Activated T-helper 1 cell treated with anti-CD3 and anti-CD28 coated beads, Interleukin-12 subunit alpha, Interleukin-12 subunit beta, Interleukin-2, Interleukin-4 antibody, amounts not matched to agents 30 ng/mL and 10 ng/mL and 1 ng/mL, durations not matched to agents 14 hours and 24 hours and 36 hours (primary cell): ENCODE measurements at places on chromosomes 7 and 10. TPM values are rescaled to one million over a fixed set of nuclear protein-coding genes. Genes with fewer than 3 reads are reported as not detected.

DNA sequence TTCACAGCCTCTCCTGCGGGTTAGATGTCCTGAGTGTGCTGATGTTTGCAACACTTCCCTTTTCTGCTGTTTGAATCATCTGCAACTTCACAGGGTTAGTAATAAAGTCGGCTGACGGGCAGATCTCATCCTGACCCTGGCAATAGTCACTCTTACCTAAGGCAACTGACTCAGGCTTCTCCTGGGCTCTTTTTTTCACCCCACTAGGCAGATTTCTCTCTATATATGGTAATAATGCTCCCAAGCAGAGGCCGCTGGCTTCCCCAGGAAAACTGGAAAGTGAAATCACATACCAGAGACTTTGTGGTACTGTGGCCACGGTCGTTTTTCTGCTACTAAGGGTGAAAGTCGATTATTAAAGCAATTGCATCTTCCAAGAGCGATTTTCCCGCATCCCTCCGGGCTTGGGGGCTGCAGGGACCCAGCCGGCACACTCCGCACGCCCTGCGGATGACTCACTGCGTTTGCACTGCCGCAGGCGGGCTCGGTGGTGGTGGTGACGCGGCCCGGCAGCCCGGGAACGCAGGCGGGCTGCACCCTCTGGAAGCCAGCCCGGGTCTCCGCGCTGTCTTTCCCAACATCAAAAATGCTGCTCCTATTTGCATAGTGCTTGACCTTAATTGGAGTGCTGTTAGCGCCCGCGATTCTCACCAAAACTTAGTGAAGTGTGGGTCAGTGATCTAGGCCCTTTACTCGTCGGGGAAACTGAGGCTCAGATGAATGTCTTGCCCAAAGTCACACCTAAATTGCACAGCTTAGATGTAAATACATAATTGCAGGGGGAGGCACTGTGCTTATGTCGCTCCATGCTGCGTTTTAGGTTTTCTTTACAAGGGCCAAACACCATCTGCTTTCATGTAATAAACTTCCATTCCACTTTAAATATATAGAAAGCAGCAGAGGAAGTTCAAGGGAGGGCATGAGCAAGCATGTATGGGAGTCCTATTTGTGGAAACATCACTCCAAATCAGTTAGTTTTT lies 47.6 kb upstream of the ITGB1 start:
- H3K27ac ChIP-seq, result no peak overlapping the region
- peaks cover 15% of the 10 kb centered on the region for H3K27me3 ChIP-seq
- peaks cover 24% of the 10 kb centered on the region for H3K4me1 ChIP-seq
- no peak for DNase-seq
- H3K4me3 ChIP-seq, result peak overlapping the region; percentile 32

DNA sequence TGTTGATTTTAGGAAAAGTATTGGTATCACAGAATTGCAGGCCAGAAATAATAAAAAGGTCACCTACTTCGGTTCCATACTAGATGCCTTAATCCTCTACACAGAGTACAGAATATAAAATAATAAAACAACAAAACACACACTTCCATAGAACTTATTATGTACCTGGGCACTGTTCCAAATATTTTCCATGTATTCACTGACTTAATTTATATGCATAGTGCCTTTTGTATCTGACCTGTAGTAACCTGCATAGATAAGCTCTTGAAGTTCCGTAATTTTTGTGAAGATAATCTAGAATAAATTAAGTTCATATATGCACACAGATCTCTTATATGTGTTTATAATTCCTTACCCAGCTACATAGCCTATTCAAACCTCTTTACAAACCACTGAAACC lies 78.3 kb downstream of the RAPGEF5 start:
- DNase-seq, result no peak
- H3K36me3 ChIP-seq, result no peaks in the 10 kb centered on the region
- H3K4me1 ChIP-seq, result no peaks in the 10 kb centered on the region
- no peak overlapping the region for H3K4me3 ChIP-seq
- H3K27me3 ChIP-seq, result peaks cover 6% of the 10 kb centered on the region

- peaks cover 8% of the 10 kb centered on the region for H3K27me3 ChIP-seq
- H3K4me3 ChIP-seq, result no peak overlapping the region
- no peaks in the 10 kb centered on the region for H3K4me1 ChIP-seq
- no peaks in the 10 kb centered on the region for H3K36me3 ChIP-seq
- DNase-seq, result no peak
- no peak overlapping the region for H3K27ac ChIP-seq
Measured at GRCh38 chr10:72953687-72954086, 919 bp downstream of the PLA2G12B start.

The VWDE gene
- 1.6 and 1.7 TPM in 2 replicates for total RNA-seq

The MMD2 gene
- total RNA-seq, result not detected in 2 replicates

DNA sequence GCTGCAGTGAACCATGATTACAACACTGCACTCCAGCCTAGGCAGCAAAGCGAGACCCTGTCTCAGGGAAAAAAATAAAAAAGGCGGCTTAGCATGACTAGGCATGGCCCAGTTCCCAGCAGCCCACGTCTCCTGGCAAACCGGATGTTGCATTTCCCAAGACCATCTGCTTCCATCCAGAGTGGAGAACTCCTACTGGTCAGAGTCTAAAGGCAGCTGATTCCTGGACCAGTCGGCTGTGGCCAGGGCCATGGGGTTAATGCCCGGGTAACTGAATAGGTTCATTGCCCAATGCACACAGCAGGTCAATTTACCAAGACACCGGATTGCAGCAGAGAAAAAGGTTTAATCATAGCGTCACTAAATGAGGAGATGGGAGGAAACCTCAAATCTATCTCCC lies 133.1 kb downstream of the MYL10 start:
- DNase-seq, result no peak
- H3K27ac ChIP-seq, result no peak overlapping the region
- H3K36me3 ChIP-seq, result no peaks in the 10 kb centered on the region
- H3K4me3 ChIP-seq, result no peak overlapping the region
- H3K4me1 ChIP-seq, result no peaks in the 10 kb centered on the region

GRCh38 chr10:69734797-69735468 lies 66.8 kb upstream of the COL13A1 start:
- H3K27me3 ChIP-seq, result peaks cover 11% of the 10 kb centered on the region
- H3K27ac ChIP-seq, result peak overlapping the region; percentile 29
- no peaks in the 10 kb centered on the region for H3K36me3 ChIP-seq
- no peak for DNase-seq
- peaks cover 11% of the 10 kb centered on the region for H3K4me1 ChIP-seq
- no peak overlapping the region for H3K4me3 ChIP-seq

DNA sequence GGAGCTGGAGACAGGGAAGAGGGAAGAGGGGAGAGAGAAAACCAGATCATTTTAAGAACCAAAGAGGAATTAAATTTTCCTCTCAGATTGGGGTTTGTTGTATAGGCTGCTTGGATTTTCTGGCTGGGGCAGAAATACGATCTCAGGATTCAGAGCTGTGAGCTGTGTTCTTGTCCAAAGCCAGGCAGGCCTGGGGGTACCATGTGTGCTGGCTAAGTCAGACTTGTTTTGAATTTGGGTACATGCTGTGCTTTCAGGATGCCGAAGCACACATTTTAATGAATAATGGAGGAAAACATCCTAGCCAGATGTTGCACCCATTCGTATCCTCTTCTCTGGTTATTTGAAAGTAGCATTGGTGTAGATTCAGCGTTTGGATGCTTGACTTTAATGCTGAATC lies 170.3 kb upstream of the PODXL start:
- no peaks in the 10 kb centered on the region for H3K4me1 ChIP-seq
- no peak for DNase-seq
- peaks cover 4% of the 10 kb centered on the region for H3K27me3 ChIP-seq
- H3K4me3 ChIP-seq, result no peak overlapping the region
- H3K36me3 ChIP-seq, result no peaks in the 10 kb centered on the region

GRCh38 chr10:71840177-71840957 lies 10.7 kb downstream of the PSAP start:
- peaks cover 56% of the 10 kb centered on the region for H3K4me1 ChIP-seq
- peak overlapping the region; percentile 14 for H3K27ac ChIP-seq
- H3K4me3 ChIP-seq, result no peak overlapping the region

- H3K27me3 ChIP-seq, result no peaks in the 10 kb centered on the region
- H3K4me3 ChIP-seq, result no peak overlapping the region
- DNase-seq, result no peak
- H3K4me1 ChIP-seq, result peaks cover 7% of the 10 kb centered on the region
- H3K27ac ChIP-seq, result no peak overlapping the region
Measured at GRCh38 chr10:63603709-63604445, 82.7 kb downstream of the REEP3 start.

- H3K36me3 ChIP-seq, result no peaks in the 10 kb centered on the region
- H3K27me3 ChIP-seq, result no peaks in the 10 kb centered on the region
- no peak overlapping the region for H3K4me3 ChIP-seq
- DNase-seq, result no peak
Measured at GRCh38 chr10:86863484-86863842, 94.0 kb downstream of the MMRN2 start.

DNA sequence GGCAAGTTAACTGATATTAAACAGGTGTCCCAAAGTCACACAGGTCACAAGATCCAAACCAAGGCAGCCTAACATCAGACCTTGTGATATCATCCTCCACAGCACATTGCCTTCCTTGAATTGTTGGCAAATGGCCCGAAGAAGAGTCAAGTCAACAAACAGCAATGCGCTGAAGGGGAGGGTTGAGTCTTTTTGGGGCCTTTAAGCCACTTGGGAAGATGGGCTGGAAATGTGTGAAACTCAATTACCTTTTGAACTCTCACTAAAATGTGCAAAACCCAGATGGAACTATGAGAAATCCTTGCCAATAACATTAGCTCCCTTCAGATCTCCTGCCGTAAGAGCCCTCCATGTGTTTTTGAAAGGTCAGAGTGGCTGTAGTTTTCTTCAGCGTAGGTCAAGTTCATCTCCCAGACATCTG lies 47.9 kb upstream of the STK17A start:
- DNase-seq, result no peak
- no peaks in the 10 kb centered on the region for H3K36me3 ChIP-seq
- no peaks in the 10 kb centered on the region for H3K4me1 ChIP-seq
- no peak overlapping the region for H3K27ac ChIP-seq
- H3K27me3 ChIP-seq, result no peaks in the 10 kb centered on the region
- H3K4me3 ChIP-seq, result no peak overlapping the region

DNA sequence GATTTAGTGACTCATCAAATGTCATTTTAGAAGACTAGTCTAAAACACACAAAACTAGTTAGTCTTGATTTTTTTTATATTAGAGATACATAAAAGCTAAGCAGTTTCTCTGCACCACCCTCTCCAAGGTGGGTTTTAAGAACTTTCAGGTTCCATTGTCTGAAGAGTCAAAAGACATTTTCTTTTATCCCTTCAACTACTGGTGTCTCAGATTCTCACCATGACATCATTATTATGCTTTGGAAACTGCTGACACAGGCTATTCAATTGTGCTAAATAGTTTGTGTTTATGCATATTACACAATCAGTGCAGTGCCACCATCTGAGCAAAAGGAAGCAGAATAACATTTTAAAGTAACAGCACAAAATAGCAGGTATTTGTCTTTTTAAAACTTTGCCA lies 52.2 kb downstream of the IGF2BP3 start:
- H3K4me3 ChIP-seq, result no peak overlapping the region
- no peaks in the 10 kb centered on the region for H3K36me3 ChIP-seq
- H3K27ac ChIP-seq, result no peak overlapping the region

DNA sequence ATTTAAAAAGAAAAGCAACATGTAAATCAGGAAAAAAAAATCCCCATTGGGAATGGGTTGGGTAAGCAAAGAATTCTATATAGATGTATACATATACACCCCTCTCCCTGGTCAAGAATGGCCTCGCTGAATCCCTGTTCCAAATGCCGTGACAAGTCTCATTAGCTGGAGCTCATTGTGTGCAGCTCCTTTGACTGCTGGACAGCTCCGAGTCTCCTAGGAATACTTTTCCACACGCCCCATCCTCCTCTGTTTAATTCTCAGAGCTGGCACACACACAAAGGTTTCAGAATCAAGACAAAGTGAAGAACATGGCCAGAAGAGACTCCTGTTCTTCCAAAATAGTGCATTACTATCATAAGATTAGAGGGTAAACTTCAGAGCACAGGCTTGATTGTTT lies 130.9 kb upstream of the MKLN1 start:
- no peak for DNase-seq
- H3K4me3 ChIP-seq, result no peak overlapping the region
- H3K27ac ChIP-seq, result no peak overlapping the region
- peaks cover 2% of the 10 kb centered on the region for H3K27me3 ChIP-seq
- no peaks in the 10 kb centered on the region for H3K36me3 ChIP-seq

The IFT22 gene
- total RNA-seq, result 4.4 and 5.5 TPM in 2 replicates
